ENCODE measurements at places on chromosomes 13 and 19.

DNA sequence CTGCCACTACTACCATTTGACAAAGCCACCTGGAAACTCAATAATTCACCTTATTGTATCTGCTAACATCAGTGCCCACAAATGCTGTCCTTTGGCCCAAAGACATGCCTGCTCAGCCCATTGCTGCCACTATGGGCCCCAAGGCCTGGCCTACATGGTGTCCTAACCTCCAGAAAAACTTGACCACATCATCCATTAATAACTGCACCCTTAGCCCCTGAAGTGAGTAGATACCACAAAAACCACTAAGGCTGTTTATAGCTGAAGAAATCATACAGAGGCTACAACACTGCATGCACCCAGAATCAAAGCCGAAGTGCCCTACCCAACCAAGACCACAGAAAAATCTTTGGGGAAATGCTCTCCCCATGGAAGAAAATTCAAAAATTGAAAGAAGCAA, 932.8 kb upstream of the SLITRK6 start:
- no peak for DNase-seq

DNA sequence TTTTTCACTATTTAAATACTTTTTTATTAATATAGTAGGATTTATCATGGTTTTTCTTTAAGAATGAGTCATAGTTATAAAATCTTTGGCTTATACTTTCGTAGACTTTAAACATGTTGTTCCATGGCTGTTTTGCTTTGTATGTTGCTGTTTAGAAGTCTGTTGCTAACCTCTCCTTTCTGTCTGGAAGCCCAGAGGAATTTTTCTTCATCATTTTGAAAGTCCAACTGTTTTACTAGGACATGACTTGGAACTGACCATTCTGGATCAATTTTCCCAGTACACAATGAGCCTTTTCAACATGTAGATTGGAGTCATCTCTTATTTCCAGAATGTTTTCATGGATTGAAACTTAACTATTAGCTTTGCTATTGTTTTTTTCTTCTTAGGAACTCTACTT, 7.9 kb downstream of the CAB39L start:
- no peak for DNase-seq

- no peak for DNase-seq
These were observed 615.1 kb downstream of the EFNB2 start for GRCh38 chr13:105920370-105920769.

DNA sequence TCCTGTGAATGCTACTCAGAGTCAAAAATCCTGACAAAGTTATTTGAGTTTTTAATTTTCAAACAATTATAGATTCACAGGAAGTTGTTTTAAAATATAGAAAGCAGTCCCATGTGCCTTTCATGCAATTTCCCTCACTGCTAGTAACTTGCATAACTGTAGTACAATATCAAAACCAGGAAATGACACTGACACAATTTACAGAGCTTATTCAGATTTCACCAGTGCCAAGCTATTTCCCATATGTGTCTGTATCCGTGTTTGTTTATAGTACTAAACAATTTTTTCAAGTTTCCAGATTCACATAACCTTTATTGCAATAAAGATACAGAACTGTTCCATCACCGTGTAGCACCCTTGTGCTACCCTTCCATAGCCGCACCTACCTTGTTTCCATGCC, 934.6 kb downstream of the PCDH17 start:
- DNase-seq, result no peak

DNA sequence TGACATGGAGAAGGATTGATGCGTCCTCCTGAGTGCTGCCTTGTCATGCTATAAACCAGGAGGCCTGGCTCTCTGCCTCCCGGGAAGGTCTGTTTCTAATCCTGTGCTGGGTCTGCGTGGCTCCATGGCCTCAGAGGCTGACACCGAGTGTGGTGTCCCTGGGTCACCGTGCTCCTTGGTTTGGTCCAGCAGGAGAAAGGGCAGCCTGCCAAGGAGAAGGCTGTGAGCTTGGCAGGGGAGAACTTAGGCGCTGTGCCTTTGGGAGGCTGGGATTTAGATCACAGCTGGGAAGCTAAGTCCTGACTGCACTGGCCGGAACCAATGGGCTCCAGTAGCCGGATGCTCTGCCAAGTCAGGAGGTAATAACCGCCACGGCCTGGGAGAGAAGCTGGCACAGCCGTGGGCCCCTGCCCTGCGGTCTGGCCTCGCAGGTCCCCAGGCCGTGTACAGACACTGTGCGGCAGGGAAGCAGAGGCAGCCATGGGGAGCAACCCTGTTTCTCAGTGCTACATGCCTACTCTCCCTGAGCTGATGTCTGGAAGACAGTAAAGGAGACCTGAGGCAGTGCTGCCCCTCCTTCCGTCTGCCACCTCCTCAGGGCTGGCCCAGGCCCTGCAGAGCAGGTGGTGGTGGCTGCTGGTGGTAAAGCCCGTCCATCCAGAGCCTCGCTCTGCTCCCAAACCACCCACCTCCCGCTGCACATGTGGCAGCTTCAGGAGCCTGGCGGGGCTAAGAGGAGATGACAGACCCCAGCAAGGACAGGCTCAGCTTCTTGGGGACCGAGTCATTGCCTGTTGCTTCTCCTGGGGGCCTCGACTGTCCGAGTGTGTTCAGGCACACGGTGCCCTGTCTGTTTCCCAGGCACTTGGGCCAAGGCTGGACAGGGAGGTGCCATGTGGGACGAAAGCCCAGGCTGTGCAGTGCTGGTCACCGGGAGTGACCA, 44.9 kb downstream of the C13orf46 start:
- DNase-seq, result no peak

DNA sequence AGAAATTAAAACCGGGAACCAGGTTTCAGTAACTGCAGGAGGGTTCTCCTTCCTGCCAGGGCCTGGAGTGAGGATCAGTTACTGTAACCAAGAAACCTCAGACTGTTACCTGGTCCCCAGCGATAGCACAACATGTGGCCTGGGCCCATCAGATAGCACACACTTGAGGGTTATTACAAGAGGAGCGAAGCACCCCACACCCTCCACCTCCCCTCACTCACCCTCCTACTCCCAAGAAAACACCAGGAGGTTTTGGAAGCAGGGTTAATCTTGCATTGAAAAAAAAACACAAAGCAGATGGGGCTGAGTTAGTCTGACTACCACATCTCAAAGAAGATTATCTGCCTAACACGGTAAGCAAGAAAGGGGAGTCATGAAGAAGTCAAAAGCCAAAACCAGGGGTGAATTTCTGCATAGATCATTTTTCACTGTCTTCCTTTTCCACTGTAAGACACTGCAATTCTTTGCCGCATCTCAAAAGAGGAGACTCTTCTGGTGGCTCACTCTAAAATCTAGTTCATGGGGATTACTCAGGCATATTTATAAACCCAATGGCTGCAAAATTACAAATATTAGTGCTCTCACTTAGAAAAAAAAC, 75.9 kb upstream of the DOCK9 start:
- no peak for DNase-seq

GRCh38 chr19:1284979-1285736, 515 bp upstream of the EFNA2 start:
- DNase-seq, result no peak

DNA sequence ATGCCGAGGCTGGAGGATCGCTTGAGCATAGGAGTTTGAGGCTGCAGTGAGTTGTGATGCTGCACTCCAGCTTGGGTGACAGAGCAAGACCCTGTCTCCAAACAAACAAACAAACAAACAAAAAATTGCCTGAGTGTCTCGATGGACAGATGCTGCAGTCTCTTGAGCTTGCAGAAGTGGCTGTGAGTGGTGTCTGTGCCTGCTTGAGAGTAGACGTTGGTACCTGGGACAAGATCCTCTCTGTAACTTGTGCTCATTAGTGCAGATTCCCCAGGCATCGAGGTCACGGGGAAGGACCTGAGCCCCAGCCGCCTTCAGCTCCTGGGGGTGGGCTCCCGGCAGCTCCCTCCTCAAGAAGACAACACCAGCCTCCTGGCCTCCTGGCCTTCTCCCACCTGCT, 8.6 kb upstream of the C5AR2 start:
- DNase-seq, result no peak

GRCh38 chr19:2670217-2670616, 32.3 kb downstream of the GNG7 start:
- DNase-seq, result no peak

DNA sequence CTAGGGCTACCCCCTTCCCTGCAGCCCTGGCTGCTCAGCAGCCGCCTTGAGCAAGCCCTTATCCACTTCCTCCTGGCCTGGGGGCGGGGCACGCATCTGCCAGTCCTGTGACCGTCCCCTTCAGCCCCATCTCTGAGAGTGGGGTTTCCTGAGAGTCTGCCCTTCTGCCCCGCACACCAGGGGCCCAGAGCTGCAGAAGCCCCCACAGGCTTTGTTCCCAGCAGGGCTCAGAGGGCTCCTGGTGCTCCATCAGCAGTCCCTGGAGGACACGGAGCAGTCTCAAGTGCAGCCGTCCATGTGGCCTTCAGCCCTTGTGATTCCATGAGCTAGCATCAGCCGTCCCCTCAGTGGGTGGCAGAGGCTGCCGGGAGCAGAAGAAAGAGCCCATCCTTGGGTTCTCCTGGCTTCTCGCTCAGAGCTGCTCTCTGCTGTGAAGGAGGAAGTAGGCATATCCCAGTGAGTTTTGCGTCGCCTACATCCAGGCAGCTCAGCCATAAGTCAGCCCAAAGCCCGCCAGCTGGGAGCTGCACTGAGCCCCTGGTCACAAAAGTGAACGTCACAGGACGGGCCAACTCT, 16.3 kb downstream of the MYO9B start:
- peak; percentile 58 for DNase-seq

GRCh38 chr13:24192811-24193162, 32.3 kb downstream of the SPATA13 start:
- DNase-seq, result no peak

All from CD4-positive, alpha-beta T cell treated with Interferon gamma for 1 hour (primary cell).